Foreskin keratinocyte (primary cell): ENCODE measurements at places on chromosomes 4 and X. TPM values are rescaled to one million over a fixed set of nuclear protein-coding genes. Genes with fewer than 3 reads are reported as not detected.

YIPF6 gene
- total RNA-seq = 16.9 and 18.1 TPM in 2 replicates

DNA sequence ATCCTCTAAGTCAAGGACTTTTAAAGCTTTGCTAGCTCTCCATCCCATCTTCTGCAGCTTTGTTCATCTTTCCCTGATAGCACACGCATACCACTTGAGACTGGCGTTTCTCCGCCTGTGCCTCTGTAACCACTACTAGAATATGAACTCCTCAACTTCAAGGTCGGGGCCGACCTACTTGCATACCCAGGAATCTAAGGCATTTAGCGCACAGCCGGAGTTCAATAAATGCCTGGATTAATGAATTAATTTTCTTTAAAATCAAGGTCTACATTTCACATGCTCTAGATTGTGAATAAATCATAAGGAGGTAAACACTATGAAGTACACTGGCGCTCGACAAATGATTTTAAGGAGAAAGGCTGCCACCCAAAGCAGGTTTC, 89.3 kb downstream of the HNRNPD start:
- DNase-seq = no peak

DNA sequence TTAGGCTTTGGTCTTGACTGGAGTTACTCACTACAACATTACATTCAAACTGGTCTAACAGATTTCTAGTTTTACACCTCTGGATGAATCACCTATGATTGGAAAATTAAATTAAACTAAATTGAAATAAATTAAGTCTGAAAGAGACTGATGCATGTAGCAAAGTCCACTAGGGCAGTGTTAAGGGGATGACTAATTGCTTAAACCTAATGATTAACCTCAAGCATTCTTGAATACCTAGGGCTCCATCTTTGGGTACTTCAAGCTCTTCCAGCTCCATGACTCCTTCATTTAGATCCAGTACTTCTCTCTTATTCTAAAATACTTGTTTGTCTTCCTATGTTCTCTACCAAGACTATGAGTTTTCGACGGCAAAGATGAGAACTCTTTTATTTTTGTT, 86.8 kb downstream of the SH2D1A start:
- no peak for DNase-seq

DNA sequence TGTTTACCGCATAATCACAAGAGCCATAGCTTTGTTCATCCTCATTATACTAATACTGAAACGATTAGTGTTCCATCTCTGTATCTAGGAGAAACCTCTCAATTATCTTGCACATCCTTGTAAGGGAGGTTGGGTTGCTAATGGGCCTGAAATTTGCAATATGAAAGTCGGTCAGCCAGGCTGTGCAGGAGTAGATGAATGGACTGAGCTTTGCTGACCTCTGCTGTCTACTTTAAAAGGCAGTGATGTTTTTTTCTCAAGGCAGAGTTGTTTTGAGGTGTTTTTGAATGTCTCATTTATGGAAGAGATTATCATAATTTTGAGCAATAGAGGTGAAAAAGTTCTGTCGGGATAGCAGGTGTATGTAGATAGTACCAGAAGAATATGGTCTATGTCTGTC, 47.9 kb upstream of the LINC00632 start:
- DNase-seq = no peak

GRCh38 chr4:108954880-108955279, 192.0 kb upstream of the ETNPPL start:
- no peak for DNase-seq

DNA sequence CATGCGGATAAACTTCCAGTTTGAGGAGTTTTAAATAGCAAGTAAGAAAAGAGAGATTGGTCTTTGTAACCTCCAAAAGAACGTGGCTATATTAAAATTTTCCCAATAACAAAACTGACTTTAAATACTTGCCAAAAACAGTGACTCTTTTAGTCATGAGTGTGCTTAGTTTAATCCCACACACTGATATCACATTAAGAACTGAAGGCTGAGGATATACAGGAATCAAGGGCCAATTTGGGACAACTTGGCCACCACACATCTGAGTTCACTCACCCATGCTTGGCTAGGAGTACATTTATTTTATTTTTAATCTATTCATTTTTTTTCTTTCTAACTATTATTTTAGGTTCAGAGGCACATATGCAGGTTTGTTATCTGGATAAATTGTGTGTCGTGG, 110.2 kb downstream of the APBB2 start:
- DNase-seq = no peak

DNA sequence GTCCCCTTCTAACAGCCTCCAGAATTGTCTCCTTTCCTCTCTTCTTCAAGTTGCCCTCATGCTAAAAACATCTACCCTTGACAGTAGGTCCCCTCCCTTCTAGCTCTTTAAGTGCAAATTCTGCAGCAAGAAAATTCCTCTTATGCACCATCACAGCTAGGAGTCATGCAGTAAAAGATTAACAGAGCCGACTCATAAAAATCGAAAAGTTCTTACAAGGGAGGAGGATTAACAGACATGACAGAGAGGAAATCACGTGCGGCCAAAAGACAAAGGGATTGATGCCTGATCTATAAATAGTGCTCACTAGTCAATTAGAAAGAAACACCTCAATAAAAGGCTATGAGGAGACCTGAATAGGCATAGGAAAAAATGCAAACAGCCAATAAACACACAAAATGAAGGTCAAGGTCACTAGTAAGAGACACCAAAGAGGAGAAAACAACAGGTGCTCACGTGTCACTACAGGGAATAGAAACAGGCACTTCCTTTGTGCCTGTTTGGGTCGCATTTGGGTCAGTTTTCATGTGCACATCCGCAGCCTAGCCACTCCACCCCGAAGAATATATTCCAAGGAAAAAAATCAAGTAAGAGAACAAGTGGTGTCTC, 3.4 kb downstream of the RNF212 start:
- no peak for DNase-seq

GRCh38 chr4:113122066-113122465, 72.6 kb downstream of the ANK2 start:
- no peak for DNase-seq

DNA sequence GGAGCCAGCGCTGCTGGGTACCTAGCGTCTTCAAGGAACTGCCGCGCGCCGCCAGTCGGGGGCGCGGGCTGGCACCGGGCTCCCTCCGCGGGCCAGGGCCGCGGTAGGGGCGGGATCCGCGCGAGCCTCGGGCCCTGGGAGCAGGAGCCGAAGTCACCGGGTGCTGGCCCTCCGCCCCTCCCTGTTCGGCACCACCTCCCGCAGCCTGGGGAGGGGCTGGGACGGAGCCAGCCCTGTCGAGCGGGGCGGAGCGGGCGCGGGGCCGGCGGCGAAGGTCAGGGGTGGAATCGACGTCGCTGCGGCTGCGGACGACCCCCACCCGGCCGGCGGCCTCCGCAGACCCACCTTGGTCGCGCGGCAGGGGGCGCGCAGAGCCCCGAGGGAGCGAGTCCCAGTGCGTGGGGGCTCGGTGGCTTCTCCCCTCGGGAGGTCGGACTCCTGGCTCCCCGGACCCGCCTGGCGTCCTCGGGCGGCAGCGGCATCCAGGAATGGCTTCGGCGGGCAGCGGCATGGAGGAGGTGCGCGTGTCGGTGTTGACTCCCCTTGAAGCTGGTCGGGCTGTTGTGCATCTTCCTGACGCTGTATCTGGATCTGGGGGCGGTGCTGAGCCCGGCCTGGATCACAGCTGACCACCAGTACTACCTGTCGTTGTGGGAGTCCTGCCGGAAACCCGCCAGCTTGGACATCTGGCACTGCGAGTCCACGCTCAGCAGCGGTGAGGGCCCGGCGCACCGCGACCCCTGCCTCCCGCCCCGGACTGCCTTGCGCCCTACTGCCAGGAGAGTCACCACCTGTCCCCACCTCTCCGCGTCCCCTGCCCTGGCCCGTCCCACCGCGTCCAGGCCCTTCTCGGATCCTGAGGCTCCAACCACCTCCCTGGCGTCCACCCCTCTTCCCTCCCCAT, 50.5 kb upstream of the FAM47C start:
- no peak for DNase-seq

DNA sequence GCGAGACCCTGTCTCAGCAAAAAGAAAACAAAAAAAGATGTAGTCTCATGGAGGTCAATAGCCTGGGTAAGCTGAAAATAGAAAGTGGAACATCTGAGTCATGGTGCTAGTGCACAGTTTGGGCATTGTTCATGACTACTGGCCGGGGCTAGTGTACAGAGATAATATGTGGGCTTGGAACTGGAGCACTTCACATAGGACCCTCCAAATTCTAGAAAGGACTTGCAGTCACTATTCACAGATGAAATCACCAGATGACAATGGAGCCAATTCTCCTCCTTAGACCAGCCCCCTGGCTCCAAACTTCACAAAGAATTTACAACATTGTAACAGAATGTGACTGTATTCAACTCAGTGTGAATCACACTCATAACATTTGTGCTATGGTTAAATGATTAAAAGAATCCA, 367.8 kb upstream of the SLC7A11 start:
- DNase-seq = peak; percentile 27

GRCh38 chr4:73674451-73674919, 54.2 kb upstream of the RASSF6 start:
- peak; percentile 85 for DNase-seq

DNA sequence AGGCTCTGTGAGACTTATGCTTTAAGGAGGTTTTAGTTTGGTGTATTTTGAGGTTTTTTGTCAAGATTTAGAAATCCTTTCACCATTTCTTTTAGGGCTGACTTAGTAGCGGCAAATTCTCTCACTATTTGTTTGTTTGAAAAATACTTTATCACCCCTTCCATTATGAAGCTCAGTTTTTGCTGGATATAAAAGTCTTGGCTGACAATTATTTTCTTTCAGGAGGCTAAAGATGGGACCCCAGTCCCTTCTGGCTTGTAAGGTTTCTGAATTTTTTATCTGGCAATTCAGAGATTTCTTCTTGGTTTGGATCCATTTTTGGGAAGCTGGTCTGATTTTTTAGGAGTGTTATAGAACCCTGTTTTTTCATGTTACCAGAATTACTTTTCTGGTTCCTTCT, 88.5 kb downstream of the ACTRT1 start:
- DNase-seq = no peak

DNA sequence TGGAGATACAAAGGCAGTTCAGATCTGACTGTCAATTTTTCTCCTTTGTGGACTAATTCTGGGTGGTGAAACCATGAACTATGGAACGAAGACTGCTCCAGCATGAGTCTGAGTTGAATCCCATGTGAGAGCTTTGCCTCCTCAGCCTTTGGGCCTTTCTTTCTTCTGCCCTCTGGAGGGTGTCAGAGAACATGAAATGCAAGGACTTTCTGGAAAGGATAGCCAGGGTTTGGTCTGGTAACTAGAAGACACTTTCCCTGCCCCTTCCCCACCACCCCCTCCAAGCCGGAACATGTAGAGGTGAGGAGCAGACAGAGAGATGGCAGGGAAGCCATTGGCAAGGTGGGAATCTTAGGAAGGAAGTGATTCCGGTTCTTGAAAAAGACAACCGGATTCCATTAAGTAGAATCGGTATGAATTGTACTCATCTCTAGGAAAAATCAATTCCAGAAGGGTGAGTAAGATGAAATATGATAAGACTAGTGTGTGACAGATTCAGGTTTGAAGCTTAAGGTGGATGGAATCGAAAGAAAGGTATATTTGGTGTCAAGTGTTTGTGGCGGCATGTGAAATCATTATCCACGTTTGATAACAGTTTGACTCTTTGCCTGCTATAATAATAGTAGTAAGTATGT, 19.0 kb downstream of the FHL1 start:
- no peak for DNase-seq

DNA sequence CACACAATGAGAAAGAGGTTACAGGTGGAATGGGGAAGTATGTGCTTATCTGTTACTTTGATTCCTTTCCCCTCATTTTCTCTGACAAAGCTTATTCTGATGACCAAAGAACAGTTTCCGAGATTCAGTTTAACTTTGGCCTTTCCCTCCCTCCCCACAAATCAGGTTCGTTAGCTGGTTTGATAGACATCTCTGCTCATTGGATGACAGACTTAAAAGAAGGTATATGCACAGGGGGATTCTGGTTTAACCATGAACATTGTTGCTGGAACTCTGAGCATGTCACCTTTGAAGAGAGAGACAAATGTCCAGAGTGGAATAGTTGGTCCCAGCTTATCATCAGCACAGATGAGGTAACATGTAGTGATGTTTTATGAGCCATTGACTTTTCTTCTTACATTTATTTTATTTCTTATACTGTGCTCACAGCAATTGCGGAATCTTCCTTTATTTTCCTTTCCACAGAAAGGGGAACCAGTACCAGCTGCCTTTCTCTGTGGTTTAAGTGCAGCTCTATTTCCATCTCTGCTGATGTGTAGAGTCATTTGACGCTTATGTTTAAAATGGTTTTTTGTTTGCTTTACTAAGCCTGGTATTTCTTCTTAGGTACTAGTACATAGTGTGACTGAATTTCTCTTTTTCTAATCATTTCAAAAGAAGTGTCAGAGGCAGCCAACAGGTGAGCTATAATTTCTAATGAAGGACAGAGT, 125.0 kb downstream of the AKAP4 start:
- DNase-seq = no peak

DNA sequence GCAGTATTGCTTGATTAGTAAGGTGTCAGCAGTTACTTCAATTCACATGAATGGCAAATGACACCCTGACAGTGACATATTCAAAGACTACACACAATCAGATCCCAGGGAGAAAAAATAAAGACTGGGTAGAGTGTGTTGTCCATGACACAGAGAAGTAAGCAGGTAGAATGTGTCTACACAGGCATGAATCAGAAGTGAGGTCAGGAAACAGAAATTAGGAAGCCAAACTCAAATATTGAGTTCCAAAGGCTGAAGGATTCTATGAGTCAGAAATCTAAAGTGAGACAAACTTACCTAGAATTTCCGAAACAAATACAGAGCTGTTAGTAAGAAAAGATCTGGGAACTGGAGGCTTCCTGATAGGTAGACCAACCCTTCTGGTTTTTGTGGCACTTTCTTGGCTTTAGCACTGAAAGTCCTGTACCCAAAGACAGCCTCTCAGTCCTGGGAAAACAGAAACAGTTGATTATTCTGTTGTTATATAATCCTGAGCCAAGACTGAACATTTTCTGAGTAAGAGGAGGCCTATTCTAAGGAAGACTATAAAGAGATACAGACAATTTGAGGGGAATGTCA, 24.3 kb upstream of the GLRA2 start:
- DNase-seq = peak; percentile 37

DNA sequence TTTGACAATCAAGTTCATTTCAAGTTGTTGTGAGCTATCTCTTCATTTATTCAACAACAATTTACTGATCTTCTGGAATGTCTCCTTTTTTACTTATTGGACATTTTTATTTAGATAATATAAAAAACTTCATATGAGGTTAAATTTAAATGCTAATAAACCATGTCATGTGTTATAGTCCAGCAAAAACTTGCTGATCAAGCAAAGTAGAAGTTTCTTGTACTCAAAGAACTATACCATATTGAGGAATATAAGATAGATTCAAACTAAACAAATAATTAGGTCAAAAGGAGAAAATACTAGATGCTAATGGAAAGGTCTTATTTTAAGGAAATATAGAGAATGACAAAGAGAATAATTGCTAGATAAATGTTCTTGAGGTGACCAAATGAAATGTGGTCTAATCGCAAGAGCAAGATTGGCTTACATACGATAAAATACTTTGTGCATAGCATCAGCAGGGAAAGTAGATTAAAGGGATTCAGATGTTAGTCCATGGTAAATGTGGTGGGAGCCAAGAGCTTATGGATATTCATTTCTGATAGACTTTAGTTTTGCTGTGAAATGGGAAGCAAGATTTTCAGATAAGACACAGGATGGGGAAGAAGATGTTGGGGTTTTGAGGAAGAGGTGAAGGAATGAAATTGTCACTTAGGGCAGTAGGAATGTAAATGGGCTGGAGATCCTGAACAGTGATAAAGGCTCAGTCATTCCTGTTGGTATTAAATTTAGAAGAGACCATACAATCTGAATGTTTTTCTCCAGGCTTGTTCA, 229.5 kb downstream of the MAPK10 start:
- no peak for DNase-seq
